GM18507 (cell line): ENCODE measurements at places on chromosomes 3 and 15.

DNA sequence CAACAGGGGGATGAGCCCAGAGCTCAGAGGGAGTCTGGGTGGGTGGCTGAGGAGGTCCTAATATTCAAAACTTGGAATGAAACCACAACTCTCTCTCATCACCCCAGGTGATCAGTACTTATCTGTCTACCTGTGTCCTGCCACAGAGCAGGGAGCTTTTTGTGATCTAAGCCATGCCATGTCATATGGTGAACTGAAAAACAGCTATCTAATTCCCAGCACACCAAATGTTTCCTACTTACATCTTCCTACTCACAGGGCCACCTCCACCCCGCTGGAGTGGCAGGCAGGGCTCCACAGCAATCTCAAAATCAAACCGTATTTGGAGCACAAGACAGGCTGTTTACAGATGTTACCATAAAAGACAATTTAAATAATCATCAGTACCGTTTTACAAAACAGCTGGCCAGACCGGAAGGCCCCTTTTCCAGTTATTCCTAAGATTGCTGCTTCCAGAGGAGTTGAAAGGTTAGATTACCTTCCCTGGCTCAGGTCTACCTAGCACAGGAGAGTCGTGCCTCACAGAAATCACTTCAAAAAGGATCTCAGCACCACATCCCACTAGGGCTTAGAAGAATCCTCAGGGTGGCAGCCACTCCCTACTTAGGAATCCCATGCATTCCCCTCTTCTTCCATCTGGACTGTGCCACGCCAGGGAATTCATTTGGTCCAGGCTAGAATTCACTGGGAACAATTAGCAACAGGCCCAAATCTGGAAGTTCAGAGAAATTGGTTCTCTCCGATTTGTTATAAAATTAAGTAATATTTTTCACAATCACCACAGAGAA, 226.6 kb upstream of the IL12A start:
- no peak for DNase-seq

DNA sequence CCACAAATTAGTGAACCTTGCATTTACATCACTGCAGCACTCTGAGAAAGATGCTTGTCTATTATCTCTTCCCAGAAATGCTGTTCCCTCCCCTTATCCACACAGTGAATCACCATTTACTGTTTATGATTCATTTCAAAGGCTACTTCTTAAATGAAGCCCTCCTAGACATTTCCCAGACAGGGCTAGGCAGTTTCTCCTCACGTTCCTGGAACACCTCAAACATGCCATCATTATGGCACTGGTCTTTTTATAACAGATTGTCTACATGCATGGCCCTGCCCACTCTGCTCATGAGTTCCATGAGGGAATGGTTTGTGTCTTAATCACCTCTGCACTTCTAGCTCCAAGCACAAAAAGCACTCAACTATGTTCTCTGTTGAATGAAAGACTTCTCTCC, 32.2 kb upstream of the TM2D3 start:
- no peak for DNase-seq

DNA sequence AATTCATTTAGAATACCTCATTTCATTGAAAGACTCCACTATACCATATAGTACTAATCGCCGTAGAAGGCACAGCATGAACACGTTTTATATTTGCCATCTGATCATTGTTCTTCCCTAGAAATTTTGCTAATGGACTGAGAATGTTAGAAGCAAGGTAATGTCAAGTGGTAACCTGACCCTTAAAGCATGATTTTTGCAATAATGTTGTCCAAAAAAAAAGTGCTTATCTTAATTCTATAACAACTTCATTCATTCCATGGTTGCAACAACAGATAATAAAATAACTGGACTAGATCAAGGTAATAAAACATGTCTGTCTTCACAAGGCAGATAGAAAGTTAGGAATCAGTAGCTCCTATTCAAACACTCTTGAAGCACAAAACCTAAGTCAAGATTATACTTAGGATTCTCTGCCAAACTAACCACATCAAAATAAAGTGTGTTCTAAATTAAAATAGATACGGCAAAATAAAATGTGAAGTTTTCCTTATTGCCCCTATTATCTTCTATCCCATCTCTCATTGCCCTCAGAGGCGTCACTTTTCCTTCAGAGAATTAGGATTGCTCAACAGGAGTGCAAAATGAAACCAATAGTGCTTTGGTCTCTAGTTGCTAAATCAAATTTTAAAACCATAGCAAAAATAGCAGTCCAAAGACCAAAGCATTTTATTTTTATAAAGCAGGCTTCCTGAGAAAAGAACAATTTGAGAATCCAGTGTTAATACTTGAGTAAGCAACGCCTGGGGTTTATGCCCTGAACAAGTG, 317.4 kb upstream of the UBE2E2 start:
- no peak for DNase-seq

- no peak for DNase-seq
Observed at GRCh38 chr3:128476659-128477058, 10.0 kb upstream of the DNAJB8 start.

- DNase-seq: no peak
Observed at GRCh38 chr15:99511866-99512661, 53.7 kb upstream of the MEF2A start.

GRCh38 chr3:50570508-50571279, 1.4 kb downstream of the HEMK1 start:
- no peak for DNase-seq

DNA sequence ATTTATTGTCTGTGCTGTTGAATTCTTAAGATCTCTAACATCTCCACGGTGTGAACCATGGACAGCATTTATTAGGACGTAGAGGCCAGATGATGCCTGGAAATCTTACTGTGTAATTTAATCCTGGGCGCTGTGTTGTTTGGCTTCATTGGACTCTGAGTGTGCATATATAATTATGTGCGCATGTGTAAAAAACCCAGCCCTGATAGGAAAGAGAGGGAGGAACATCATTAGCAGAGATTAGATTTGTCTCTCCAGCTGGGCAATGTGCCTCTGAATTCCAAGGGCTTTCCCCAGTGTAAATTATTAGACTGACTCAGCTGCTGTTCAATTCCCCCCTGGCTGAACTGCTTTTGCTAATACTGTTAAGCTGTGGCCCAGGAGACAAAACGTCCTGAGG, 39.6 kb downstream of the MAP3K13 start:
- no peak for DNase-seq

DNA sequence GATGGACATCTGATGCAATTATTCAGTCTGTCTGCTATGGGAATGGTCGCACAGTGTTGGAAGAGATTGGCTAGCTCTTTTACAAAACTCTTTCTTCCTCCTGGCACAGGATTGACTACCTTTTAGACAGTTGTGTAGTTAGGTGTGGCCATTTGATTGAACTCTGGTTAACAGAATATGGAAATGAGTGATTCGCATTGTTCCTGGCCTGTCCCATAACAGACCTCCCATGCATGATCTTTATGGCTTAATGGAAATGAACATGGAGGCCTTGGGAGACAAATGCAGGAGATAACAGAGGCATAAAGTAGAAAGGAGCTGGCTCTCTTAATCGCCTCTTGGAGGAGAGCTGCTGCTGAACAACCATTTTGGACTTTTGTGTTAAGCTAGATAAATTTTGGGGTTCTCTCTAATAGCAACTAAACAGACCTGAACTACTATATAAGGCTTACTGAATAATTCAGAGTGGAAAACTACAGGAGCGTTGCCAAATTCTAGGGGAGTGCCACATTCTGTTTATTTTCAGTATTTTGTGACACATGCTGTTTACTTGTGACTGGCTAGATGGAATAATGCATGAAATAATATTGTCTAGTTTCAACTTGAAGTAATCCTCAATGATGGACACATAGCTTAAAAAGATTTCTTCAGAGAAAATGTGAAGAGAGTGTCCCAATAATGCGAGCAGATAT, 357.7 kb upstream of the SGO1 start:
- DNase-seq: no peak

GRCh38 chr15:92869263-92869940, 30.7 kb upstream of the CHD2 start:
- DNase-seq: no peak

- no peak for DNase-seq
Observed at GRCh38 chr3:98573181-98573728, 20.2 kb downstream of the CPOX start.

- no peak for DNase-seq
Observed at GRCh38 chr3:38158472-38158871, 6.9 kb upstream of the OXSR1 start.

- no peak for DNase-seq
Observed at GRCh38 chr3:178275793-178276192, 260.4 kb upstream of the KCNMB2 start.

- DNase-seq: no peak
Observed at GRCh38 chr3:195017151-195017550, 253.8 kb downstream of the XXYLT1 start.

GRCh38 chr3:159787794-159788205, 200.8 kb upstream of the IL12A start:
- DNase-seq: no peak
